ENCODE measurements at places on chromosomes 3 and 15.

GRCh38 chr15:64950888-64951287 lies 38.8 kb downstream of the SPG21 start:
- DNase-seq: no peak

DNA sequence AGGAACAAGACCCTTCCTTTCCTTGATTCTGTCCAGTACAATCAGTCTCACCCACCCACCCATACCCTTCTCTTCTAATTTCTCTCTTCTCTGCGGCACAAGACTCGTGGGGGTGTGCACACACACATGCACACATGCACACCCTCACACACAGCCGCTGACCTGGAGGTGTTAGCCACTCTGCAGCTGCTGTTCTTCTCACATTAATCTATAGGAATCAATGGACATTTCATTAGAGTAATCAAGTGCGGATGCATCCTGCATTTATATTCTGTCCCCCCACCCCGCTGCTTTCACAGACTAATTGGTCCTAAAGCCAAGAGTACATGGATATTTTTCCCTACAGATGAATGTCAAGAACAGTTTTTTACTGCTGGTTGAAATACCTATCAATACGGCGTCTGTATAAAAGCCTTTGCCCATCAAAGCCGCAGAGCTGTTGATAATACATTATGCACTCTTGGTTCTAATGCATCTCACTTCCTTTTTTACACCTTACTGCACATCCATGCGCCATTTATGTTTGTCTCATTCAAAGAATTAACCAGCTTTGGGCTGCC lies 186.5 kb upstream of the ONECUT1 start:
- no peak for DNase-seq

GRCh38 chr15:99310745-99311144 lies 59.5 kb downstream of the LRRC28 start:
- DNase-seq: no peak

- DNase-seq: peak; percentile 32
Observed at GRCh38 chr3:111336511-111336910, 205.5 kb upstream of the CD96 start.

DNA sequence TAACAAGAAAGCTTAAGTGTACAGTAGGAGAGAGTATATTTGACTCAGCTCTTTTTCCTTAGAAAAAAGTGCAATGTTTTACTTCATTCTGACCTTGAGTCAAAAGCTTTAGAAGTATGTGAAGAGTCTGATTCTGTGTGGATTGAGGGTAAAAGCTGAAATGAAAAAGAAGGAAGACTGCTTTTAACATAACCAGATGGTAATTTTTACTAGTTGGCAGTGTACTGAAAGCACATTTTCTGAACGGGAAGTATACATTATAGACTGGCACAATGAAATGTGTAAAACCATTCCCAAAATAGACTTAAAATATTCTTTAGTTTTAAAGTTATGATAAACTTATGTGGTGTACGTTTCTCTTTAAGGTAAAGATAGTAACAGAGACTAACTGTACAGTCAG lies 197.8 kb upstream of the ZNF717 start:
- DNase-seq: no peak

- no peak for DNase-seq
Observed at GRCh38 chr3:46110701-46111493, 83.6 kb upstream of the XCR1 start.

DNA sequence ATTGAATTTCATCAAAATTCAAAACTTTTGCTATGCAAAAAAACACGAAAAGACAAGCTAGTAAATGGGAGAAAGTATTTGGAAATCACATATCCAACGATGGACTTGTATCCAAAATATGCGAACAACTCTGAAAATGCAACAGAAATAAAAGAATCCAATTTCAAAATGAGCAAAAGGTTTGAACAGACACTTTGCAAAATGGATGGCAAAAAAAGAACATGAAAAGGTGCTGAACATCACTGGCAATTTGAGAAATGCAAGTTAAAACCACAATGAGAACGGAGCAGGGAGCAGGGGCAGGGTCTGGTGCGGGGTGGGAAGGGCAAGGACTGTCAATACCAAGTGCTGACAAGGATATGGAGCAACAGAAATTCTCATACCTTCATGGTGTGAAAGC lies 23.1 kb upstream of the FOXP1 start:
- DNase-seq: no peak

GRCh38 chr15:32909431-32909830 lies 191.6 kb downstream of the GREM1 start:
- DNase-seq: no peak

DNA sequence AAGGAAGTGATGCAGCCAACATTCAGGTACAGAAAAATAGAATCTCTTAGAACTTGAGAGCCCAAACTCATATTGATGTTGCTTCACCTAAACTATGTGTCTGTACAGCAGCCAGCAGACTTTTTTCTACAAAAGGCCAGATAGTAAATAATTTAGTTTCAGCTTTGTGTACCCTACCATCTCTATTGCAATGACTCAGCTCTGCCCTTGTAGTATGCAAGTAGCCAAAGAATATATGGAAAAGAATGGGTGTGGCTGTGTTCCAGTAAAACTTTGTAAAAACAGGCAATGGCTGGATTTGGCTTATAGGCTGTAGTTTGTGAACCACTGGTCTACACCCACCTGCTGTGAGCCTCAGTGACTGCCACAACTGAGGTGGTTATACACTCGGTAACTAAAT lies 392.5 kb upstream of the RARB start:
- no peak for DNase-seq

DNA sequence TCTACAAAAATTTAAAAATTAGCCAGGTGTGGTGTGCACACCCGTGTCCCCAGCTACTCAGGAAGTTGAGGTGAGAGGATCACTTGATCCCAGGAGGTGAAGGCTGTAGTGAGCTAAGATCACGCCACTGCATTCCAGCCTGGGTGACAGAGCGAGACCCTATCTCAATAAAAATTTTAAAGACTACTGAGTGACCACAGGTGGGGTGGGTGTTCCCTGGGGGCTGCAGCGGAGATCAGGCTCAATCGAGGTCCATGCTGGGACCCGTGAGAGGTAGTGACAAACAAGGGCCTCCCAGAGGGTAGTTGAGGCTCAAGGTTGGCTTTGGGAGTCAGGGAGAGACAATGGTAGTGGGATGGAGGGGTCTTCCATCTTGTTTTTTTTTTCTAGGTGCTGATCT lies 38.9 kb upstream of the LIMD1 start:
- DNase-seq: no peak

- DNase-seq: no peak
Observed at GRCh38 chr3:17013571-17013970, 128.8 kb downstream of the PLCL2 start.

DNA sequence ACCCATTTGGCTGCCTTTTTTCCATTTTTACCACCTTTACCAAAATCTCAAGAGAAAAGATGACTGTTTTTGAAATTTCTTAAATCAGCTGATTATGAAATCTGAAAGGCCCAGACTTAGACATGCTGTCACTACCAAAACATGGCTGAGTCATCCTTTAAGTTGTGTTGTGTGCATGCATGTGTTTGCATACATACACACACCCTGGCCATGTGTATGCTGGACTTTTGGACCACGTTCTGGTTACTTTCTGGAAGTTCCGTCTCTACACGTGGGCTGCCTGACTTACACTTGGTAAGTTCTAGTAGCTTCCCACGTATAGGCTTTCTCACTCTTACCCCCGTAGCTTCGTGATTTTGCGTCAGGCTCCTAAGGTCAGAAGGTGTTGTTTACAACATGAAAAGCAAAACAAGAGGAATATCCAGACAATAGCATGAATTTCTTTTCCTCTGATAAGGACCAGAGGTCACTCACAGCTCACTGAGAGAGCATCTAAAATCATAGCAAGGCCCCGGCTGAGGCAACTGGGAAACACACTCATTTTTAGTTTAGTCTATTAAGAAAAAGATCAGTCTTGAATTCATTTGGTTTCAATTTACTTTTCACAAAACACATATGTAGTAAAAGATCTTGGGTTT lies 62.4 kb downstream of the COL8A1 start:
- no peak for DNase-seq

DNA sequence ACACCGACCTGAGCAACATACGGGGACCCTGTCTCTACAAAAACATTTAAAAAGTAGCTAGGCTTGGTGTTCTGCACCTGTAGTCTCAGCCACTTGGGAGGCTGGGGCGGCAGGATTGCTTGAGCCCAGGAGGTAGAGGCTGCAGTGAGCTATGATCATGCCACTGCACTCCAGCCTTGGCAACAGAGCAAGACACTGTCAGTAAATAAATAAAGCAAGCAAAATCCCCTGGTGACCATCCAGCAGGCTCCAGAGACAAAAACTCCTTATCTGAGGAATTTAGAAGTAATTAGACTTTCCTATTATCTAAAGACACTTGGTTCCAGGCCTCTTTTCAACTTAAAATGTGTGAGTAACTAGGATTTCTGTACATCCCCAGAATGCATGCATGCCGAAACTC lies 29.5 kb upstream of the ZNF774 start:
- DNase-seq: no peak

- DNase-seq: no peak
Observed at GRCh38 chr3:190697901-190698300, 164.6 kb downstream of the GMNC start.

- no peak for DNase-seq
Observed at GRCh38 chr3:69494185-69494584, 108.3 kb upstream of the FRMD4B start.

DNA sequence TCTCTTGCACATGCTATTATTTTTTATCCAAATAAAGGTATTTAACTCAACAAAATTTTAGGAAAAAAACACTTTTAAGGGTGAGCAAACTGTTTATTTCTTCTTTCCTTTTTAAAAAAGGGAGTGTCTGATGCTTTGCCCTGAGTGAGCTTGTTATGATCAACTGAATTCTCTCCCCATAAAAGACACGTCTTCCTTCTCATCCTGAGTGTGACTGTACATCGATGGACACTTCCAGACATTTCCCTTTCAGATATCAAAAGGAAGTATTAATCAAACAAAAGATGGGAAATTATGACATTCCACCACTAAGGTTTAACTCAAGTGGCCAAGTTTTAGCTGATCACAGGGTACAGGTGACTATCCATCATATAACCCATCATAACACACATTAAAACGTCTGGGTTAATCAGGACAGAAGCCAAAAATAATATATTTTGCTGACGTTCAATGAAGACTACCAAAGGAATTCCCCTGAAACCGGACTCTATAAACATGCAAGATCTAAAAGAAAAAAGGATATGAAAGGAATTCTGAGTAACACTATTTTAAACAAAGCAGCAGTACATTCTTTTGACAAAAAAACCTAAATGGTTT lies 354.8 kb downstream of the MECOM start:
- no peak for DNase-seq

GRCh38 chr15:80777826-80778620 lies 1.1 kb upstream of the CEMIP start:
- no peak for DNase-seq

DNA sequence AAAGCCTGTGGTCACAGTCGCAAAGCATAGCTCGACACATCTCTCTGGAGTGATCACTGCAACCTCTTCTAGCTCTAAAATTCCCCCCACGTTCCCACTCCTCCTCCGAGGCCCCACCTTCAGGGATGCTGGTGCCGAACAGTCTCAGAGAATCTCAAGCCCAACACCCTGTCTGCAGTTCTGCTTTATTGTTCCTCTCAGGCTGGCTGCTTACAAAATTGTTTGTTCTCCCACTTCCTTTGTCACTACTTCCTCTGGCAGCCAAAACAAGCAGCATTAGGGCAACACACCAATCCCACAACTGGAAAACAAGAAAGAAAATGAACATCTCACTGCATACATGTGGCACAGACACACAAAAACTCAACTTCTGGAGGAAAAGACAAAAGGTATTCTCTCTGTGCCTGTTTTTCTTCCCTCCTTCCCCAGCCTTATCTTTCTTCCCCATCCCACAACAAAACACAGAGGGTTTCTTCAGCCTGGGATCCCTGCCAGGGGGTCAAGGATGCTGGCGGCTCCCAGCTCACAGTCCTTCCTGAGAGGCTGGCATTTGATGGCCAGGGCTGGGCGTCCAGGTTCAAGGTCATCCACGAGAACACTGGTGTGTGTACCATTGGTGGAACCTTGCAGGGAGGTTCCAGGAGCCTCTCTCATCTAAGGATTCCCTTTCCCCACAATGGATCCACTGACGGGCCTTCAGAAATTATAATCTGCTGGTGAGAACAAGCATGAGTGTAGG lies 108.4 kb downstream of the TMCO5A start:
- DNase-seq: no peak

- DNase-seq: no peak
Observed at GRCh38 chr3:35528728-35529127, 110.6 kb upstream of the ARPP21 start.

GRCh38 chr3:131711114-131711768 lies 208.5 kb upstream of the MRPL3 start:
- DNase-seq: no peak

- no peak for DNase-seq
Observed at GRCh38 chr3:94709249-94709902, 646.5 kb downstream of the NSUN3 start.

- no peak for DNase-seq
Observed at GRCh38 chr15:68366314-68366713, 65.6 kb downstream of the ITGA11 start.

GRCh38 chr15:28907338-28907960 lies 21.7 kb downstream of the APBA2 start:
- DNase-seq: peak; percentile 9

GRCh38 chr3:153599685-153600084 lies 437.7 kb downstream of the RAP2B start:
- no peak for DNase-seq

- DNase-seq: peak; percentile 16
Observed at GRCh38 chr15:76293361-76293760, 17.9 kb downstream of the ETFA start.

DNA sequence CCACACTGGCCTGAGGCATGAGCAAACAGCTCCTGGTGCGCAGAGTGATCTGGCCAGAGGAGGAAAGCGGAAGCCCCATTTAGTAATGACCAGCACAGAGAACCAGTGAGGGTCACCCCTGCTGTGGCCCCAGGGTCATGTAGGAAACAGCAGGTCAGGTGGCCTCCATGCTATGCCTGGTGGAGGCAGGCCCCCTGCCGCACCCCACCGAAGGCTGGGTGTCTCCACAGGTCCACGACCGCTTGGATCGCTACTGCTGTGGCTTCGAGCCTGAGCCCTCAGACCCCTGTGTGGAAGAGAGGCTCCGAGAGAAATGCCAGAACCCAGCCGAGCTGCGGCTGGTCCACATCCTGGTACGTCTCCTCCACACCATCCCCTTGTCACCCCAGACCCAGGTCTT lies 52.6 kb downstream of the POMGNT2 start:
- no peak for DNase-seq

GRCh38 chr15:43526261-43526930 lies 9.0 kb downstream of the MAP1A start:
- no peak for DNase-seq

DNA sequence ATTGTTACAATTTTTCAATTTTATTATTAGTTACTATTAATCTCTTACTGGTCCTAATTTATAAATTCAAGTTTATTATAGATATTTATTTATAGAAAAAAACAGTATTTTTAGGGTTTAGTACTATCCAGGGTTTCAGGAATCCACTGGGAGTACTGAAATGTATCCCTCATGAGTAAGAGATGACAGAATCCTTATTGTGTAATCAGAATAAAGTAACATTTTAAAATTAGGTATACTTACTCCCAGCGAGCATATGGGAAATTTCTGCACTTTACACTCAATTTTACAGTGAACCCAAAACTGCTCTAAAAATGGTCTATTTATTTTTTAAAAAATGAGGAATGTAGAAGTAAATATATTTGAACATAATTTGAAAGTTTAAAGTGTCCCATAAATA lies 202.7 kb downstream of the CGGBP1 start:
- no peak for DNase-seq

Data from activated naive CD4-positive, alpha-beta T cell treated with anti-CD3 and anti-CD28 coated beads for 36 hours (primary cell).